Activated T-helper 1 cell treated with anti-CD3 and anti-CD28 coated beads, Interleukin-12 subunit alpha, Interleukin-12 subunit beta, Interleukin-2, Interleukin-4 antibody, amounts not matched to agents 30 ng/mL and 10 ng/mL and 1 ng/mL, durations not matched to agents 14 hours and 24 hours and 36 hours (primary cell): ENCODE measurements at places on chromosomes 16 and 17.
A peak's percentile ranks its signal among the peaks of the same experiment; 100 is the strongest.

DNA sequence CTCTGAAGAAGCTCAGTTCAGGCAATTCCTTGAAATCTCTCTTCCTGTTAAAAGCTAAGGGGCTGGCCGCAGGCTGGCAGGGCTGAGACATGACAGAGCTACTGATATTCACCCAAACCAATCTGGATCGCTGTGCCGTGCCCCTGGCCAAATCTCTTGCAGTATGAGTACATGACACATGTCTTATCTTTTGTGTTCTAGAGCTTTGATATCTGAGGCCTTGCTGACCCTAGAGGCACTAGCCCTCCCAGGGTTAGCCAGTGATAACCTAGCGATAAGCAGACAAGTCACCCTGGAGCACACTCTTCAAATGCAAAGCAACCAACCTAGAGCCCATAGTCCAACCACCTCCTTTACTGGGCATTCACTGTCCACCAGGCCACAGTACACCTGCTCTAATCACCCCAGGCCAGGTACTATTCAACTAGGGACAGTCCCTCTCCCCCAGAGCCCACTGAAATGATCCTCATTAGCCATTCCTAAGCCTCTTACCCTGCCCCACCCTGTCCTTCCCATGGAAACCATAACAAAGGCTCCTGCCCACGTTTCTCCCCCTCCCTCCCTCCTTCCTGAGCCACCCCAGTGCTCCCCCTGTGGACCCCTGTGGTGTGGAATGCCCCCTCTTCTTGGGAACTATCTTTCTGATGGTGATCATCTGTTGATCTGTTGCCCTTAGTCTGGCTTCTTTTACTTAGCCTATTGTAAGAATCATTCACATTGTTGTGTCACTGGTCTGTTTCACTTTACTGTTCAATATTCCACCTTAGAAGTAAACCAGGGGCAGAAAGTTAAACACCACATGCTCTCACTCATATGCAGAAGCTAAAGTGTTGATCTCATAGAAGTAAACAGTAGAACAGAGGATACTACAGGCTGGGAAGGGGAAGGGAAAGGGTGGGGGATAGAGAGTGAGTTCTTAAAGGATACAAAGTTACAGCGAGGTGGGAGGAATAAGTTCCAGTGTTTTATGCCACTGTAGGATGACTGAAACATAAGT, 52.5 kb downstream of the TEKT5 start:
- H3K4me1 ChIP-seq = no peaks in the 10 kb centered on the region
- no peak overlapping the region for H3K4me3 ChIP-seq
- DNase-seq = no peak
- no peak overlapping the region for H3K27ac ChIP-seq
- no peaks in the 10 kb centered on the region for H3K36me3 ChIP-seq

GRCh38 chr17:74729368-74729767, 7.7 kb upstream of the RAB37 start:
- no peak overlapping the region for H3K4me3 ChIP-seq
- H3K36me3 ChIP-seq = no peaks in the 10 kb centered on the region
- peaks cover 13% of the 10 kb centered on the region for H3K4me1 ChIP-seq

DNA sequence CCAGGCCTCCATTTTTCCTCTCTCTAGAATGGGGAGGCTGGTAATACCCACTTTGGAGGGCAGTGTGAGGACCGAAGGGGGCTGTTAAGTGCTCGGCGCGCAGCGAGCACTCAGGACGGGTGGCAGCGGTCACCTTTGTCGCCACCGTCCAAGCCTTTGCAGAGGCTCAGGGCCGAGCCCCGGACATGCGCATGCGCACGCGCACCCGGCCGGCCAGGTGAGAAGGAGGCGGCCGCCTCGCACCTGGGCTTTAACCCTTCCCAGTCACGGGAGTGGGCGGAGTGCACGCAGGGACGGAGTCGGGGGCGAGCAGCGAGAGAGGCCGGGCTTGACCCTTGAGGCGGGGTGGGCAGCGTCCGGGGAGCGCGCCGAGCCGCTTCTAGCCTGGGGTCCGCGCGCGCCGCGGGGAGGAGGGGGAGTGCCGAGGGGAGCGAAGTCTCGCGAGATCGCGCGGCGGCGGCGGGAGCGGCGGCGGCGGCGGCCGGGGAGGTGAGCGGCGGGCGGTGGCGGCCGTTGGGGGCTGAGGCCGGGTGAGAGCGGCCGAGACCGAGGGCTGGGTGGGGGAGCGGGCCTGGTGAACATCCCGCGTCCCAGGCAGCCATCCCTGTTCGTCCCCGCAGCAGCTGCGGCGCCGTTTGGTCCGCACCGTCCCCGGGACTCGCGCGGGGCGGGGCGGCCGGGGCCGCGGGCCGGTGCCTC, at the start of gene MRTFB:
Gene MRTFB, plus strand, starts transcription at position 443 of the 699 bp plus-strand sequence. CDS start 69,288 bp downstream, outside the sequence.
- H3K27me3 ChIP-seq = no peaks in the 10 kb centered on the region
- DNase-seq = peak; percentile 77
- peak within 1 kb of the TSS; percentile 74 for H3K27ac ChIP-seq
- no peaks in the 10 kb centered on the region for H3K36me3 ChIP-seq
- H3K4me1 ChIP-seq = peaks cover 16% of the 10 kb centered on the region

- H3K27ac ChIP-seq = peak overlapping the region; percentile 97
- H3K36me3 ChIP-seq = peaks cover 2% of the 10 kb centered on the region
- no peaks in the 10 kb centered on the region for H3K27me3 ChIP-seq
- peaks cover 90% of the 10 kb centered on the region for H3K4me1 ChIP-seq
Measured at GRCh38 chr17:77442976-77443747, 302.4 kb downstream of the SEC14L1 start.

- H3K4me3 ChIP-seq = no peak overlapping the region
- no peak for DNase-seq
- H3K36me3 ChIP-seq = no peaks in the 10 kb centered on the region
- peaks cover 4% of the 10 kb centered on the region for H3K4me1 ChIP-seq
- no peak overlapping the region for H3K27ac ChIP-seq
Measured at GRCh38 chr17:50625032-50625871, 9.4 kb upstream of the ABCC3 start.

DNA sequence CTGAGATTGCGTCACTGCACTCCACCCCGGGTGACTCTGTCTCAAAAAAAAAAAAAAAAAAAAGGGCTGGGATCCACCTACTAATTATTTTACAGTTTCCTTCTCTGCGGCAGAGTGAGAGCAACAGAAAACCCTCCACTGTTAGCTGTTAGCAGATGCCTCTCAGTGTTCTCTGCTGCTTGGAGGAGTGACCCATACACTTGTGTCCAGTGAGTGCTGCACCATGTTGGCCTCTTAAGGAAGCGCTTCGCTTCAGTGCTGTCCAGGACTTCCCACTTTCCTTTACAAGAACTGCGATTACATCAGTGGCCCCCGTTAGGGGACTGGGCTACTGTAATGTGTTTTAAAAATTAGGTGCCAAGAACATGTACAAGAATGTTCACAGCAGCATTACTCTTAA, 18.4 kb upstream of the CLEC18B start:
- H3K27ac ChIP-seq = no peak overlapping the region
- H3K4me1 ChIP-seq = peaks cover 18% of the 10 kb centered on the region
- no peak overlapping the region for H3K4me3 ChIP-seq
- no peak for DNase-seq
- H3K36me3 ChIP-seq = peaks cover 19% of the 10 kb centered on the region

- DNase-seq = no peak
- no peak overlapping the region for H3K27ac ChIP-seq
- no peak overlapping the region for H3K4me3 ChIP-seq
- no peaks in the 10 kb centered on the region for H3K36me3 ChIP-seq
- H3K4me1 ChIP-seq = no peaks in the 10 kb centered on the region
Measured at GRCh38 chr17:31598399-31598782, 206.9 kb downstream of the RAB11FIP4 start.

- H3K4me1 ChIP-seq = peaks cover 37% of the 10 kb centered on the region
- H3K4me3 ChIP-seq = no peak overlapping the region
- no peaks in the 10 kb centered on the region for H3K27me3 ChIP-seq
- peak overlapping the region; percentile 26 for H3K27ac ChIP-seq
- H3K36me3 ChIP-seq = peaks cover 6% of the 10 kb centered on the region
- DNase-seq = no peak
Measured at GRCh38 chr17:64133546-64134215, 3.7 kb upstream of the ERN1 start.

DNA sequence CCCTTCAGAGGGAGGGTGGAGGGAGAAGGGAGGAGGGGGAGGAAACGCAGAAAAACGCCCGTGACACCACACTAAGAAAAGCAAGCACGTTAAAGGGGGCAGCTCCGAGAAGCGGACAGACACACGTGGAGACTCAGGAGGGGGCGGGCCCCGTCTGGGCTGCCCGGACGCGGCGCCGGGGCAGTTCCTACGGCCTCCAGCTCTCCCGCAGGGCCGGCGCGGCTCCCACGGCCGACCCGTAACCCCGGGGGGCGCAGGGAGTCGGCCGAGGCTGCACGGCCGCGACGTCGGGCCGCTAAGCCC, 362 bp downstream of the KLHDC4 start:
- H3K27ac ChIP-seq = peak overlapping the region; percentile 87
- peaks cover 24% of the 10 kb centered on the region for H3K36me3 ChIP-seq
- H3K4me3 ChIP-seq = peak overlapping the region; percentile 100

DNA sequence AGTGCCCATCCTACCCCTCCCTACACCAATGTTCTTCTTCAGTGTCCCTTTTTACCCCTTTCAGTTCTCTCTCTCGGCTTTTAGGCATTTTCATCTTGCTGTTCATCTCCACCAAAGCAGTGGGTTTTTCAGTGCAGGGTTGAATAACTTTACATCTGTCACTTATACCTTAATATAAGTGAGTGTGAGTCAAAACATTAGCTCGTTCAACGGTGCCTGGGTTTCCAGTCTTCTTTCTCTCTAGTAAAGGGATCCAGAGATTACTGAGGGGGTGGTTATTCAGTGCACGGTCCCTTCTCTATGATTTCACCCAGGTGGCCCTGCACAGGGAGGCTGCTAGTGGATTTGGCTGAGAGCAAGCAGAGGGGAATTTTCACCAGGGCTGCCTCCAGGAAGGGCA, 210.6 kb upstream of the CDH5 start:
- no peak overlapping the region for H3K27ac ChIP-seq
- peaks cover 7% of the 10 kb centered on the region for H3K27me3 ChIP-seq
- no peaks in the 10 kb centered on the region for H3K36me3 ChIP-seq
- no peak overlapping the region for H3K4me3 ChIP-seq
- H3K4me1 ChIP-seq = peaks cover 4% of the 10 kb centered on the region

GRCh38 chr16:21224800-21225199, 8.7 kb upstream of the ANKS4B start:
- peaks cover 33% of the 10 kb centered on the region for H3K27me3 ChIP-seq
- no peak for DNase-seq
- H3K27ac ChIP-seq = no peak overlapping the region
- no peaks in the 10 kb centered on the region for H3K36me3 ChIP-seq

DNA sequence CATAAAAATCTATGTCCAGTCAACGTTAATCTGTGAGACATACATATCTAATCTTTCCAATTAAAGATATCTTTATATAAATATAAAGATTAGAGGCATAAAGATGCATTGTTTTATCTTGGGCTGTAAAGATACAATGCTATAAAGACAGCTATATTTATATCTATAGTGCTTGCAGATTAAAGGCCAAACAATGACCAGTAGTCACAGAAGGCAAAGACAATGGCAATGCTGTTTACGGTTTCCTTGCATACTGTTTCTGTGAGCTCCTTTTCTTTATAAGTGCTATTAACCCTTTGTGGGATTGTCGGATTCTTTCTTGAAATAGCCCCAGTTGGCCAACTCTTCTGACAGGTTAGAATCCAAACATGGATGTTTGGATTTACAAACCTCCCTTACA, 85.5 kb upstream of the SALL1 start:
- H3K27me3 ChIP-seq = no peaks in the 10 kb centered on the region
- no peaks in the 10 kb centered on the region for H3K36me3 ChIP-seq
- DNase-seq = no peak
- no peak overlapping the region for H3K27ac ChIP-seq
- no peak overlapping the region for H3K4me3 ChIP-seq

GRCh38 chr16:56414366-56414765, 11.0 kb downstream of the AMFR start:
- H3K4me1 ChIP-seq = peaks cover 5% of the 10 kb centered on the region
- no peak overlapping the region for H3K27ac ChIP-seq
- H3K36me3 ChIP-seq = peaks cover 10% of the 10 kb centered on the region
- no peak overlapping the region for H3K4me3 ChIP-seq

DNA sequence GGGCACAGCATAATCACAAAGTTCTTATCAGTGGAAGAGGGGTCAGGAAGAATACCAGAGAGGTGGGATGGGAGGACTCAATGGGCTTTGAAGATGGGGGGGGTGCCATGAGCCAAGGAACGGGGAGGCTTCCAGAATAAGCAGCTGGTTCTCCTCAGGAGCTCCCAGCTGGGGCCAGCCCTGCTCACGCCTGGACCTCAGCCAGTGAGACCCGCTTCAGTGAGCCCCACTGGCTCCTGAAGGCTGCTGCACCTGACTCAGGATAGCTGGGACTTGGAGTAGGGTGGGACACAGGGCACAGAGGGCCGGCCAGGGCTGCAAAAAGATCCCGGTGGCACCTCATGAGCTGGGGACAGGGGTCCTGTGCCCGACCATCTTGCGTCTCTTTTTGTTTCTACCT, 24.4 kb upstream of the ZC3H18 start:
- peaks cover 13% of the 10 kb centered on the region for H3K27me3 ChIP-seq
- no peaks in the 10 kb centered on the region for H3K4me1 ChIP-seq

GRCh38 chr16:84503751-84504395, 586 bp downstream of the MEAK7 start:
- H3K4me3 ChIP-seq = peak overlapping the region; percentile 58
- H3K4me1 ChIP-seq = peaks cover 46% of the 10 kb centered on the region
- DNase-seq = no peak

GRCh38 chr17:33028778-33029177, 37.1 kb downstream of the SPACA3 start:
- H3K36me3 ChIP-seq = no peaks in the 10 kb centered on the region
- no peak for DNase-seq
- no peaks in the 10 kb centered on the region for H3K4me1 ChIP-seq
- H3K4me3 ChIP-seq = no peak overlapping the region

GRCh38 chr17:81713556-81714411, 1.7 kb downstream of the SLC25A10 start:
- H3K27ac ChIP-seq = no peak overlapping the region
- H3K36me3 ChIP-seq = peaks cover 8% of the 10 kb centered on the region
- H3K4me3 ChIP-seq = peak overlapping the region; percentile 90
- no peak for DNase-seq

GRCh38 chr17:66678827-66679226, 156.1 kb upstream of the CACNG5 start:
- H3K27ac ChIP-seq = peak overlapping the region; percentile 34
- no peak for DNase-seq
- H3K4me1 ChIP-seq = peaks cover 60% of the 10 kb centered on the region
- H3K27me3 ChIP-seq = no peaks in the 10 kb centered on the region
- H3K36me3 ChIP-seq = peaks cover 41% of the 10 kb centered on the region

DNA sequence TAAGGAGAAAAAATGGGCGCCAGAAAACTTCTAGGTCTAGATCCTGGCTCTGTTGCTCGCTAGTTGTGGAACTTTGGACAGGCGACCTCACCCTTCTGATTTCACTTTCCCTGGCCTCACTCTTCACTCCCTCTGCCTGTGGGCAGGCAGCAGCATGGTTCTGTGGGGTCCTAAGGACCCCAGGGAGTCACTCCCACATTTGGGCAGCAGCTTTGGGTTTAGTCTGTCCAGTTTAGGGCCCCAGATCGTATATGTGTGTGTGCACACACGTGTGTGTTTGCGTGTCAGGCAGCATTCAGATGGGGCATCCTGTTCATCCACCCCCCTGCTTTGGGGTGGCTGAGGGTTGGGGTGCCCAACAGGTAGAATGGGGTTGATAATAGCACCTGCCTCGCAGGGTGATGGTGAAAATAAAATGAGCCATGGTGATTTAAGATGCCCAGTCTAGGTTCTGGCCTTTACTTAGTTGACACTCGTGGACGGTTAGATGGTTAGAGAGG, 102.2 kb downstream of the RAB11FIP4 start:
- H3K27ac ChIP-seq = peak overlapping the region; percentile 91
- H3K4me1 ChIP-seq = peaks cover 68% of the 10 kb centered on the region
- peak overlapping the region; percentile 67 for H3K4me3 ChIP-seq

- no peak overlapping the region for H3K27ac ChIP-seq
- peaks cover 1% of the 10 kb centered on the region for H3K36me3 ChIP-seq
- peaks cover 10% of the 10 kb centered on the region for H3K4me1 ChIP-seq
- DNase-seq = no peak
- no peak overlapping the region for H3K4me3 ChIP-seq
- H3K27me3 ChIP-seq = no peaks in the 10 kb centered on the region
Measured at GRCh38 chr16:67490335-67491096, 7.2 kb upstream of the AGRP start.
